RWPE1 (cell line): ENCODE measurements at places on chromosomes 4 and X.

DNA sequence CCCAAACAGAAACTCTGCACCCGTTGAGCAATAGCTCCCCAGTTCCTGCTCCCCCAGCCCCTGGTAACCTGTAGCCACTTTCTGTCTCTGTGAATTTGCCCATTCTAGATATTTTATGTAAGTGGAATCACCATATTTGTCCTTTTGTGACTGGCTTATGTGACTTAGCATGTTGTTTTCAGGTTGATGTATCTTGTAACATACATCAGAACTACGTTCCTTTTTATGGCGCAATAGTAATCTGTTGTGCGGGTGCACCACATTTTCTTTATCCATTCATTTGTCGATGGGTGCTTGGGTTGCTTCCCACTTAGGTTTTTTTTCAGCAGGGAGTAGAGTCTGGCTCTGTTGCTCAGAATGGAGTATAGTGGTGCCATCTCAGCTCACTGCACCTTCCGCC, 6.6 kb upstream of the PDZD4 start:
- DNase-seq = no peak

GRCh38 chrX:107935200-107935599, 47.0 kb downstream of the TEX13B start:
- DNase-seq = peak; percentile 77

GRCh38 chrX:652341-652741, 21.8 kb downstream of the SHOX start:
- no peak for DNase-seq

GRCh38 chr4:48138936-48139335, 4.9 kb upstream of the TXK start:
- DNase-seq = no peak

DNA sequence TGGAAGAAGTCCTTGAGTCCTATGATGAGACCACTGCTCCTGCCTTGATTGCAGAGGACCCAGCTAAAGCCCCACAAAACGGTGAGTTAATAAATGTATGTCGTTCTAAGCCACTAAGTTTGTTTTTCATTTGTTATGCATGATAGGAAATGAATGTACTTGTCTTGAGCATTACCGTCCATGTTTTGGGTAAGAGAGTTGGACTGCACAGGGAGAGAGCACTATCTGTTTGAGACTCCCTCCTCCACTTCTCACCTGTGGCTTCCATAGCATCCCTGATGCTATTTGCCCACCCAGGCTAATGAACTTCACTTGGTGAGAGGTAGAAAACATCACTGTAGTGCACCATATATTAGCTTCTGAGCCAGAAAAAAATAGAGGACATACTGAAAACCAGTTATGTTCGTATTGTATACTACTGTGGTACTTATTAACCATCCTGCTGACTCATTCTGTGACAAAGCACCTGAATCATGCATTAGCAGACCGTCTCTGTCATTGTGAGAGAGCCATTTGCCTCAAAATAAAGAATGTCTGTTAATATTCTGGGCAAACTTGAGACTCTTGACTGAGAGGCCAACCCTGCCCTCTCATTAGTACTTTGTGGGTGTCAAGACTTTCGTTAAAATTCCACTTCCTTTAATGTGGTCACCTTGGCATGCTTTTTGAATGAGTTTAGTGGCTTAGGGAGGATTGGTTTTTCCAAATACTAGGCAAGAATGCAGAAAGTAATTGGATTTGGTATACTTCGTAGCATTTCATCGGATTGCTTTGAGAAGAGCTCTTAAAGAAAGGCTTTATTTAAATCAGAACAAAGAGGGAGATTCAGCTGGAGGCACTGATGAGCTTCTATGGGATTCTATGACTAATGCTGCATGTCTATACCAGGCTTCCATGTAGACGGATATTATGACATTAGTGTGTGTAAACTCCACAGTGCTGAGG, 99.3 kb upstream of the GRPR start:
- peak; percentile 29 for DNase-seq

- DNase-seq = no peak
These were observed 68.2 kb downstream of the MRPL1 start for GRCh38 chr4:77930876-77931275.

- DNase-seq = no peak
These were observed 135.6 kb upstream of the TLL1 start for GRCh38 chr4:165737309-165737972.

GRCh38 chrX:41759817-41760216, 35.8 kb downstream of the GPR82 start:
- DNase-seq = no peak

DNA sequence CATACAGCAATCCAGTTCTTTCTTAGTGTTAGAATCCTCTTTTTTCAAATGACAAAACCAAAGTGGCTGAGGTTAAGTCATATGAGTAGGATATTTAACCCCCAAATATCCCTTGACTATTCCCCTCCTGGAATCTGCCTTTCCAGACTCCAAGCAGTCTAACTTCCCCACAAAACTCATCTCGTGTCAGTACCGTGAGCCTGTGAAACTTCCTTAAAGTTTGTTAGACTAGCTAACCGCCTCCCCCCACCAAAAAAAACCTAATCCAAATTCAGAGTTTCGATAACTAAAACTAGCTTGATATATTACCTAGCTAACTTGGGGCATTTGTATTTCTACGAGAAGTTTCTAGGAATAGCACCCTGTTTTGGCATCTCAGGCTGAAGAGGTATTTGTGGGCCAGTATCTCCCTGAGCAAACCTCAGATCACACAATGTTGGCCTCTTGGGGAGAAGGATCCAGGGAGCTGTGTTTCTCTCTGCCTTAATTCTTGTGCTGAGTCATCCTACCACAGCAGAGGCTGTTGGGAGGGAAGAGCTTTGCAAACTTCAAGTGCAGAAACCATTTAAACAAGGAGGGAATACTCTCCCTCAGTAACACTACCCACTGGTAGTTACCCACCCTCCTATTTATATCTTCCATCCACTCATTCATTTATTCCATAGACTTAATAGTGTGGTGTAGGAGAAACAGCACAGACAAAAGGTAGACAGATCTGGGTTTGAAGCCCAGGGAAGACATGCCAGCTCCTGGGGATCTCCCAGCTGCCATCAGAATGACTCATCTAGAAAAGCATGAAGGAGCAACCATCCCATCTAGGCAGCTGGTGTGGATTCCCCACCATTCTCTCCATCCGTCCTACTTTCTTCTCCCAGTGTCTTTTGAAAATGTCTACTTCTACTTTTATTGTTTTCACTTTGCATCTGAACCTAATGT, 39.3 kb upstream of the TXK start:
- peak; percentile 78 for DNase-seq

DNA sequence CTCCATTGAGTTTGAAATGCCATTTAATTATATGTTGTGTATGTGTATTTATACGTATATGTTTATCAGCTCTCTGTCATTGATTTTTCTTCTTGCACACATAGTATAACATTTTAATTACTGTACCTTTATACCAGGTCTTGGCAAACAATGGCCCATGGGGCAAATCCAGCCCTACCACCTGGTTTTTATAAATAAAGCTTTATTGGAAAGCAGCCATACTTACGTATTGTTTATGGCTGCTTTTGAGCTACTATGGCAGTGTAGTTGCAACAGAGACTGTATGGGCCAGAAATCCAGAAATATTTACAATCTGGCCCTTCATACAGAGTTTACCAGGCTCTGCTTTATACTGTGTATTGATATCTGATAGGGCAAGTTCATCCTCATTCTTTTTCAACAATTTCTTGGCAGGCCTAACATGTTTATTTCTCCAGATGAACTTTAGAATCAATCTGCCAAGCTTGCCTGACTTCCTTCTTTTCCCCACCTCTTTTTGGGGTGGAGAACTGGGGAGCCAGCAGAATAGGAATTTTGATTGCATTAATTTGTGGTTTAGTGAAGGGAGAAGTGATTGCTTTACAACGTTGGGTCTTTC, 15.8 kb downstream of the DCUN1D4 start:
- DNase-seq = no peak

DNA sequence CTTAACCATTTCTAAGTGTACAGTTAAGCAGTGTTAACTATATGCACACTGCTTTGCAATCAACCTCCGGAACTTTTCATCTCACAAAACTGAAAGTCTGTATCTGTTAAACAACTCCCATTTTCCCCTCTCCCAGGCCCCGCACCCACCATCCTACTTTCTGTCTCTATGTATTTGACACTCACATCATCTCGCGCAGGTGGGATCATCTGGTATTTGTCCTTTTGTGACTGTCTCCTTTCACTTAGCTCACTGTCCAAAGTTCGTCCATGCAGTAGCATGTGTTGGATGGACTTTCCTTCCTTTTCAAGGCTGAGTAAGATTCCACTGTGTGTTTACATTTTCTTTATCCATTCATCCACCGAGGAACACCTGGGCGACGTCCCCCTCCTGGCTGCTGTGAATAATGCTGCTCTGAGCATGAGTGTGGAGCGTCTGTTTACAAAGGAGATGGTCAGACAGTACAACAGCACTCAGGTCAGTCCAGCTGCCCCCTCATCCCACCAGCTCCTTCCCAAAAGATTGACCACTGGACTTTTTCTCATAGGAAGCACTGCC, 39.8 kb downstream of the DCTD start:
- DNase-seq = no peak

DNA sequence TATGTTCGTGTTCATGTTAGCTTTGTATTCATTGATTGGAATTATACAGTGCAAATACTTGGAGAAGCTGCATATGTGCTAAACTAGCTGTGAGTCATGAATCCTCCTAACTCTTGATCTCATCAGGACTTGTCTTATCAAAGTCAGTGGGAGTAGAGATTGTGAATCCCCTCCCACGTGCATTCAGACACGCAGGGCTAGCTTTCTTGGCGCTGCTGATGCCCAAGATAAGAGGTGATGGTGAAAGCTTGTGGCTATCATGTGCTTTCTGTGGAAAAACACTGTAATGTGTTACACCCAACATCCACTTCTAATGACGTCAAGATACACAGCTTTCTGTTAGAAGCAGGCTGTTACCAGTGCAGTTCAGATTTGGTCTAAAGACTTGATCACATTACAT, 348.7 kb upstream of the HAND2 start:
- DNase-seq = no peak

DNA sequence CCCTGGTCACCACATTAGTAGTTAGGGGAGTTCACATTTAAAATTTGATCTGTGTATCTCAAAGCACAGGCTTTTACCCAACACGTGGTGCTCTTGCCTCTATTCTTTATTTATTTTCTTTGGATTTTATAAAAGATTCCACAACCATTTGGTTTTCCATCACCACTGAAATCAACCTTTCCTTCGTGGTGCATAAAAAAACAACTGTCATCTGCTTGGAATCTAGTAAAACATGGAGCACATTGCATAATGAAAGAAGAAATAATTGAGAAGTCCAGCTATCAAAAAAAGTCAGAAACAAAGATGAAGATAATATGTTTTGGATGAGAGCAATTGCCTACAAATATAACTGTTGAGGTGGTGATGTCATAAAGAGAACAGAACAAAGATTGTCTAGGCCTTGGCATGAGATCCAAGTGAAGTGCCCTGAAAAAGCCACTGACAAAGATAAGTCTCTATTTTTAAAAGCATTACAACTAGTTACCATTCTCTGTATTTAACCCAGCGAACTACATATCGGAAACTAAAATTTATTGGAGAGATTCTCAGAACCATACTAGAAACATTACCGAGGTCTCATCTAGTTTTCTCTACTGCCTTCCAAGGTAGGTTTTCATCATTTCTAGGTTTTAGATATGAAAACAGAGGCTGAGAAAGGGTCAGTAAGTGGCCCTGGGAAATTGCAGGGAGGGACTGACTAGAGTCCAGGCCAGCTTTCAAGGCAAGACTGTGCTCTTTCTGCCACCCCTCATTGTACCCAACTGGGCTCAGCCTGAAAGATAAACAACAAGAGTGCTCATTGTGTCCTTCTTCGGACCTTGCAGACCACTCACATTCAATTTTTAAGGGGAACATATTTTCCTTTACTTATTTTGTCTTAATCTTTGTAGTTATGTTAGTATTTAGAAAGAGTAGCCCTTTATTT, 127.3 kb downstream of the MAD2L1 start:
- DNase-seq = no peak

- DNase-seq = no peak
These were observed 20.4 kb upstream of the SCD5 start for GRCh38 chr4:82818664-82819662.

DNA sequence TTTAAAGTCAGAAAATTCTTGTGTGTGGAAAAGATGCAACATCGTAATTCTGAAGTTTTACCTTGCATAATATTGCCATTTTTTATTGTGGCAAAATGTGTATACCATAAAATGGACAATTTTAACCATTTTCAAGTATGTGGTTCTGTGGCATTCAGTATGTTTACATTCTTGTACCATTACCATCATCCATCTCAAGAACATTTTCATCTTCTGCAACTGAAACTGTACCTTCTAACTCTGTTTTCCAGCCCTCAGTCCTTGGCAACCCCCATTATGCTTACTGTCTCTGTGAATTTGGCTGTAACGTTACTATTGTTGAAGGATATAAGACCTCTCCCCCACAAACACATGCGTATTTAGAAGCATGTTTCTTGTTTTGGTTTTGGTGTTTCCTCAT, 123.2 kb downstream of the BMPR1B start:
- no peak for DNase-seq

GRCh38 chr4:78625073-78625472, 73.5 kb downstream of the ANXA3 start:
- DNase-seq = no peak

DNA sequence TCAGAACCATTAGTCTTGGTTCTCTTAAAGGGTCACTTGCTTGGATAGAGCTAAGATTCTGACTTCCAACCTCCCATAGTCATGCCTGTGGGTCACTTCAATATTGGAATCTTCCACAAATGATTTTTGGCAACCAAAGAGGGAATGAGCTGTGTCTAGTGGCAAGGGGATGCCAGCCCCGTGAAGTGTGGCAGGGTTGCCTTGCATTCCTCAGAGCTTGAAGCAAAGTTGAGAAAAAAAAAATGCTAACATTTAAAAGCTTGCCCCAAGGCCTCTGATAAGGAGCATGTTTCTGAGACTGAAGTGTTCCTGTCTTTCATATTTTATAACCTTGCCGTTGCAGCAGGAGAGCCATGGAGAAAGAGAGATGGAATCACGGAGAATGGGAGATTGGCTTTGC, 120.2 kb downstream of the PAPSS1 start:
- no peak for DNase-seq

DNA sequence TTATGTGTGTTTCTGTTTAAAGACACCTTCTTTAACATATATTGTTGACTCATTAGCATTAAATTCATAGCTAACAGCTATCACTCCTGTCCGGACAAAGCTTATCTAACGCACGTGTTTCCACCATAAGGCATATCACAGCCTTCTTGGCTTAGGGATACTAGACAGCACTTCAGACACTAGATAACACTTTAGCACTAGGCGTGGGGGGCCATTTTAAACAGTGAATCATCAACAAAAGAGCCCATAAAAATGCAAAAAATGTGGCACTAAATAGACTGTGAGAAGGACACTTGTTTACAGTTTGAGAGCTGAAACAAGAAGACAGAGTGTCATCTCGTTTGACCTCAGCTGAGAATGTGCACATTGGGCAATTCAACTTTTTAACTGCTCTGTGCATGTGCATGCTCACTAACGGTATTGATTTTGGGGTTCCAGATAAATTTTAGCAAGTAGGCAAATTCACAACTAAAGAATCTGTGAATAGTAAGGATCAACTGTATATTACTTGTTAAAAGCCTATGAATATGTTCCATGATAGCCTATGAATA, 58.9 kb upstream of the RAI2 start:
- DNase-seq = no peak
